AML-193 (cell line): ENCODE measurements at places on chromosomes 2 and 18.
A peak's percentile ranks its signal among the peaks of the same experiment; 100 is the strongest.

GRCh38 chr2:196963961-196964360, 37.5 kb upstream of the PGAP1 start:
- DNase-seq, result no peak

DNA sequence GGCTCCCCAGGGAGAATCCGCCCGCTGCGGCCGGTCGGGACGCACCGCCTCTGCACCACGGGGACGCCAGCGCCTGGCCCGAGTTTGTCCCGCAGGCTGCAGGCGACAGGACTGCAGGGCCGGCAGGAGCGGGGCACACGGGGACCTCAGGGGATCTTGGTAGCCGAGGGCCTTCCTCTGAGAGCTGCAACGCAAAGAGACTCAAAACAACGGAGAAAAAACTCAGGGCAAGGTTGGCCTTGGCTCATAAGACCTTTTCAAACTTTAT, 79.7 kb downstream of the ARHGEF4 start:
- DNase-seq, result no peak

DNA sequence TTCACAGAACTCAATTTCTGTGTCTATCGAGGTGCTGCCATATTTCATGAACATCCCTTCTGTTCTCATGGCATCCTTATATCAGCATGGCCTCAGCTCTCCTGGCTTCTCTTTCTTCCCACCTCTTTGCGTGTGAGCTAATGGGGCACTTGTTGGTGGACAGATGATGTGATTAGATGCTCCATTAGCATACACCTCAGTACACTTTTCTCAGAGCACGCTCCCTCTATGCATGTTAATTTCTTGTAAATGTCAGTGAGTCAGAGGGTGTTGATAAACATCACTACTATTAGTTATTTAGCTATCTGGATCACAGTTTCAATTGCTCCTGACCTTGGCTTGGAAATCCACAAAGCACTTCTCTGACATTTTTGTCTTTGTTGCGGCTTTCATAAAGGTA, 159.4 kb downstream of the CD8B2 start:
- DNase-seq, result no peak

DNA sequence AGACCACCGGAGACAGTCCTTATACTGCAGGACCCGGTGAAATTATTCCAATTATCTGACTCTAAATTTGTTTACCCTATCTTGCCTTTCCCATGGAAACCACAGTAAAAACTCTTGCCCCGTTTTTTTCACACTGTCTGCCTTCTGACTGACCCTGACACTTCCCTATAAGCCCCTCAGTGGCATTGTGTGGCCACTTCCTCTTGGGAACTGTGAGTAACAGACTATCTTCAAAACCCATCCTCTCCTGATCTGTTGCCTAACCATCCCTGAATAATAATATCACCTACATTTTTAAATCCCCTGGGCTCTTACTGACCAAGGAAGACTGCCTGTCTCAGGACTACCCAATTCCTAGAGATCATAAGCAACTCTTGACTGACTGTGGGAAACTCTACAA, 42.6 kb upstream of the RNF152 start:
- DNase-seq, result no peak

GRCh38 chr2:61689568-61689967, 151.4 kb upstream of the XPO1 start:
- no peak for DNase-seq

- DNase-seq, result no peak
These were observed 304.1 kb upstream of the ERBB4 start for GRCh38 chr2:212842544-212843185.

- no peak for DNase-seq
These were observed 675.6 kb upstream of the CELF4 start for GRCh38 chr18:38241216-38241615.

DNA sequence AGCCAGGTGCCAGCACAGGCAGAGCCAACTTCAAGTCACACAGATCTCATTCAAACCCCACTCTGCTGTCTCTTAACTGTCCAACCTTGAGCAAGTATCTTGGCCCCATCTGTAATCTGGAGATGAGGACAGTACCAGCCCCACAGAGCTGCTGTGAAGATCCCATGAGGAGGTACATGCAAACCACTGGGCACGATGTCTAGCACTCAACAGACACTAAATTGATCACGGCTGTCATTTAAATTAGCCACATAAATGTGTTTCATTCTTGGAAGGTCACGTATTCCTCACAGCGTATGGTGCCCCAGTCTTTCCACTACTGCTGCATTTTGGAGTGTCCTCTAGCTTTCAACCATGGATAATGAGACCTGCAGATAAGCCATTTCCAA, 167.6 kb upstream of the ID2 start:
- no peak for DNase-seq

DNA sequence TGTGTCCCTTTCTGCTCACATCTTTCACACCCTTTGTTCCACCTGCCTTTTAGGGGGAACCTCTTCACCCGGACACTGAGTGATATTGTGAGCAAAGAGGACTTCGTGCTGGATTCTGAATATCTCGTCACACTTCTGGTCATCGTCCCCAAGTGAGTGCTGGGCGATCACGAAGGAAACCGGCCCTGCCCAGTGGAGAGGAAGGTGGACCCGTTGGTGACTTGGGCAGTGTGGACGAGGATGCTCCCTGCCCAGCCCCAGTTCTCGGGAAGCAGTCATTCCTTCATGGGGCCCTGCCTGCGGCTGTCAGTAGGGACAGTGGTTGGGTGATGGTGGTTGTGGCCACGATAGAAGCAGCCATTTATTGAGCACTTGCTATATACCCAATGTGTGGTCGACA, 40.8 kb downstream of the PDIA6 start:
- DNase-seq, result no peak

GRCh38 chr2:24885221-24886125, 34.6 kb downstream of the ADCY3 start:
- no peak for DNase-seq

- DNase-seq, result no peak
These were observed 11.0 kb upstream of the CATIP start for GRCh38 chr2:218345491-218346236.

GRCh38 chr2:8230466-8230865, 451.4 kb upstream of the ID2 start:
- no peak for DNase-seq

- DNase-seq, result no peak
These were observed 85.4 kb downstream of the XDH start for GRCh38 chr2:31329081-31329625.

DNA sequence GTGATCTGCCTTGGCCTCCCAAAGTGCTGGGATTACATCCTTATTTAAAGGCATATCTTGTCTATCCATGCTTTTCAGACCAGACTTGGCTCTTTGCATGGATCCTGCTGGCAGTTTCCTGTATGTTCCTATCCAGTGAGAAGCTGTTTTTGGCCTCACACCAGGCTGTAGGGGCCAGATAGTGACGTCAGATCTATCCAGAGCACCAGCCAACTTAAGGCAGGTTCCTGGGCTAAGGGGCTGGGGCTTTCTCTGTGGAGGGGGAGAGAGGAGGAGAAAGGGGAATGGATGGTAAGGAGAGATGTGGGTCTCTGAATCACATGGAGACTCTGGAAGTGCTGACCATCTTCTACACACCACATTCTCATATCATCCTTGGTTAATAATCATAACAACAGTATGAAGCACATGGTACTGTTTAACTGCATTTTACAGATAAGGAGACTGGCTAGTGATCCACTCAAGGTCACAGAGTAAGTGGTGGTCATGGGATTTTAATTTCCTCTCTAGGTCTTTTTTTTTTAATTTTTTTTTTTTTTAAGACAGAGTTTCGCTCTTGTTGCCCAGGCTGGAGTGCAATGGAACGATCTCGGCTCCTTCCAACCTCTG, 2.0 kb upstream of the FAM117B start:
- no peak for DNase-seq

DNA sequence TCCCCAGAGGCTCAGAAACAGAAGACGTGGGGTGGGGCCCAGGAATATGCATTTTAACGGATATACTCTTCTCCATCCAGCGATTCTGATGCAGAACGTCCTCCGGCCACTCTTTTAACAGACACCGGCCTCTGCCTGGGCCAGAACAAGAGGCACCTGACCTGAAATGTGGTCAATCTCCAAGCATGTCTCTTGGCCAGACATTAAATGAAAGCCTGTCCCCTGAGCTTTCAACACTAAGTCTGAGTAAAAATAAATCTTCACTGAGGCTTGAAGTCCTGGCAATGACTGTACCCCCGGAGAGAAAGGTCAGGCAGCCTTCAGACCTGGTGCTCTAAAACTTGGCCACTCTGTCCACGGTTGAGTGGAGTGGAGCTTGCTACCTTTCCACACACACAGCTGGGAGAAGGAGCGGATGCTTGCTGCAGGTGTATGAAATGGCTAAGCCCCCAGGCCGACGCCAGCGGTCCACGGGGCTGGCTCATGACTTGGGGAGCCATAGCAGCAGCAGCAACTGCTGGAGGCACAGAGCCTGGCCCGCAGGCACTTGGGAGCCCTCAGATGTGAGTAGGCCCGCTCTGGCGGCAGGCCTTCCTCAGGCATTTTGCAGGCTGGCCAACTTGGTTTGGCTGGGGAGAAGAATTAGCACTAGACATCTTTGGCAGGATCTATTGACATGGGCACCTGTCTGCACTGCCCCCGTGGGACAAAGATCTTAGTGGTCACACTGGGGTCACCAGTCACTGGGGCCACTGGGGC, 79.7 kb downstream of the TMEM17 start:
- no peak for DNase-seq

DNA sequence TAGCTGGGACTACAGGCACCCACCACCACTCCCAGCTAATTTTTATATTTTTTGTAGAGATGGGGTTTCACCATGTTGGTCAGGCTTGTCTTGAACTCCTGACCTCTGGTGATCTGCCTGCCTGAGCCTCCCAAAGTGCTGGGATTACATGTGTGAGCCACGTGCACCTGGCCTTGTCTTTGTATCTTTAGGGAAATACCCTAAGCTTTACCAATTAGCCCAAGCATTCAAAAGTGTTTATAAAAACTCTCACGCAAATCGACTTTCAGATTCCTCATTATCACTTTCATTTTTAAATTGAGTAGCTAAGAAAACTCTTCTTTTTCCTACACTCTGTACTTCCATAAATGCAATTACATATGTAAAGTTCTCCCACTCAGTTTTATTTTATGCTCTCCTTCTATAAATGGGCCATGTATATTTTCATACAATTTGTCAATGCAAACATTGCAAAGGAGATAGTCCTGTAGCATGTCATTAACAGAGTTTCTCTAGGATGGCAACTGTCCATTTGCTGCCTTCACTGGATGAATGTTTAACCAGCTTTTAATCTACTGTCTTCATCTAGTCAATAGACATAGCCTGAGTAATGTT, 326.2 kb upstream of the LRATD1 start:
- DNase-seq, result no peak

DNA sequence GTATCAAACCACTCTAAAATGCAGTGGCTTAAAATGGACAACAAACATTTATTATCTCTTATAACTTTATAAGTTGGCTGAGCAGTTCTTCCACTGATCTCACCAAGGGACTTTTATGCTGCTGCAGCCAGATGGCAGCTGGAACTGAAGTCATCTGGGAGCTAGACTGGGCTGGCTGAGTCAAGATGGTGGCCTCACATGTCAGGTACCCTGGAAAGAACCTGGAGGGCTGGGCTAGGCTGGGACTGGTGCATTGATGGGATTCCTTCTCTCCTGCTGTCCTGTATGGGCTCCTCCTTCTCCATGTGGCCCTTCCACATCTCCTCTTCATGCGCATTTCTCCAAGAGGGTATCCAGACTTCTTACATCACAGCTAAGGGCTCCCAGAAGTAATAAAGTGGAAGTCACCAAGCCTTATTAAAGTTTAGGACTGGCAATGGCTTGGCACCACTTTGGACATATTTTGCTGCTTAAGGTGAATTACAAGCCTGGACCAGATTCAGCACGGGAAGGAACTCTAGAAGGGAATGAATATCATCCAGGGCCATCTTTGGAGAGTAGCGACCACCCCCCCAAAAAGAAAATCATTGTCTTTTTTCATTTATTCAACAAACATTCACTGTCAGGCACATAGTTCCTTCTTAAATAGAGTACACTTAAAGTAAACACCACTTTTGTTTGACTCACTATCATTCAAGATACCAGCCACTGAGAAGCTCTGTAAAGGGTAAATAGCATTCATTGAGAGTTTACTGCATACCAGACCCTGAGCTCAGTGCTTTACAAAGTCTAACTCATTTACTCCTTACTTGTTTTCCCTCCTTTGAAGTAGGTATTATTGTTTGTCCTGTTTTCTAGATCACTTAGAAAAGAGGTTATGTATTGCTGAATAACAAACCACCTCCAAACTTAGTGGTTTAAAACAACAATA, 138.0 kb downstream of the ZFP36L2 start:
- DNase-seq, result no peak

DNA sequence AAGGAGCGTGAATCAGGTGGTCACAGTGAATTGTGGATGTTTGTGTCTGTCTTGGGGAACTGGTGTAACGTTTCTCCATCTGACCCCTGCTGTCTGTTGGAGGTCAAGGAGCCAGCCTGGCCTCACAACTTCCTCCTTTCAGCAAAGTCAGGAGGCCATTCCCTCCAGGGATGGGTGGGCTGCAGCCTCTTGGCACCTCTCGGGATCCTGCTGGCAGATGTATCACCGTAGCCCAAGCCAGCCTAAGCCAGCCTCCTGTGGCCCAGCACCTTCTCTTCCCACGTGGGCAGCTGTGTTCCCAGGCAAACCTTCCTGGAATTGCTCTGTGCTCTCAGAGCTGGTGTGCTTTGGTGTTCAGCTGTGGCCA, 30.5 kb downstream of the HPCAL1 start:
- peak; percentile 43 for DNase-seq

DNA sequence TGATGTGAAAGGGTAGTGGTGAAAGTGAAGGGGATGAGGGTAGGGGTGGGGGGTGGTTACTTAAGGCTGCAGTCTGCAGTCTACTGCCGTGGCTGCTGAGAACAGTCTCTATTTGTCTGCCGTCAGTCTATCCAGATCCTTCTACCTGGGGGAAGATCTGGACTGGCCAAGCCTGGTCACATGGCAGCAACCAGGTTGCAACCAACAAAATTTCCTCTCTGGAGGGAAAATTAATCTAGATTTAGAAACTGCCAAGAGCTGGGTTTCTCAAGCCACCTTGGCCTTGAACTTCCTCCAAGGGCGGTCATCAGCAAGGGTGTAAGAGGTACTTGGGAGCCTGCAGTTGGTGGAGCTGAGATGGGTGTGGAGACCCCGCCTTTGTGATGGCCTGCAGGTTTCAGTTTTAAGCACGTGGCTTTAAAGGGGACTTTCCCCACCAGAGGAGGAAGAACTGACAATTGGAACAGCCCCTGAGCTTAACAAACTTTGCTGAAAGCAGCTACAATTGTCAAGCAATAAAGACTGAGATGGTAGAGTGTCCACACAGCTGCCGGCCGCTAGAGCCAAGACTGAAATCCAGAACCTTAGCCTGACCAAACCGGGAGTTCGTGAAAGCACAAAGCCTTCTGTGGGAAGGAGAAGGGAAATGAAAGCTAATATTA, 31.4 kb upstream of the KCMF1 start:
- DNase-seq, result no peak

DNA sequence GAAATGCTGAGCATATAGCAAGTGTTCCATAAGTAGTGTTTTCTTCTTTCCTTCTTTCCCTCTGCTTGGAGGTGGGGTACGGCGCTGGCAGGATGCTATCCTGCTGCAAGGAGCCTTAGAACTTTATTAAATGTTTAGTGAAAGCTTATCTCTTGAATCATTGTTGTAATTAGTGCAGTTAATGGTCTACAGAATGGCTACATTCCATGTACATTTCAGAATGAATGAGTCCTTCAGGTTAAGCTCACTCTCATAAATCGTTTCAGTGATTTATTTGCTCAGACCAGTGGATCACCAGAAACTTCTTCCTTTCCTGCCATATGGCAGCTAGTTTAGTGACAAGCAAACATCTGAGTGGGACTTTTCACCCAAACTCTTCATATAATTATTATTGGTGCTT, 3.3 kb upstream of the YWHAQ start:
- no peak for DNase-seq

- no peak for DNase-seq
These were observed 621.2 kb downstream of the GALR1 start for GRCh38 chr18:77870894-77871293.
